ENCODE measurements at places on chromosomes 5 and 9. TPM values are rescaled to one million over a fixed set of nuclear protein-coding genes. Genes with fewer than 3 reads are reported as not detected.

The PRSS3 gene
- total RNA-seq = 28.4 TPM

The SETX gene
- 54.3 TPM for total RNA-seq

The FKTN gene
- 17.8 TPM for total RNA-seq

The HTR1A gene
- total RNA-seq = not detected

The VCAN gene
- 452 TPM for total RNA-seq

The CTSL gene
- total RNA-seq = 635 TPM

The CCDC152 gene
- 1.6 TPM for total RNA-seq

The RICTOR gene
- total RNA-seq = 24.4 TPM

The SPINK6 gene
- 15.6 TPM for total RNA-seq

The TBC1D9B gene
- total RNA-seq = 53.5 TPM

The OBP2B gene
- not detected for total RNA-seq

The LCN9 gene
- not detected for total RNA-seq

The LURAP1L gene
- 71.4 TPM for total RNA-seq

The PCDH1 gene
- 0.55 TPM for total RNA-seq
